ENCODE measurements at places on chromosomes 11 and 22.
A peak's percentile ranks its signal among the peaks of the same experiment; 100 is the strongest.

DNA sequence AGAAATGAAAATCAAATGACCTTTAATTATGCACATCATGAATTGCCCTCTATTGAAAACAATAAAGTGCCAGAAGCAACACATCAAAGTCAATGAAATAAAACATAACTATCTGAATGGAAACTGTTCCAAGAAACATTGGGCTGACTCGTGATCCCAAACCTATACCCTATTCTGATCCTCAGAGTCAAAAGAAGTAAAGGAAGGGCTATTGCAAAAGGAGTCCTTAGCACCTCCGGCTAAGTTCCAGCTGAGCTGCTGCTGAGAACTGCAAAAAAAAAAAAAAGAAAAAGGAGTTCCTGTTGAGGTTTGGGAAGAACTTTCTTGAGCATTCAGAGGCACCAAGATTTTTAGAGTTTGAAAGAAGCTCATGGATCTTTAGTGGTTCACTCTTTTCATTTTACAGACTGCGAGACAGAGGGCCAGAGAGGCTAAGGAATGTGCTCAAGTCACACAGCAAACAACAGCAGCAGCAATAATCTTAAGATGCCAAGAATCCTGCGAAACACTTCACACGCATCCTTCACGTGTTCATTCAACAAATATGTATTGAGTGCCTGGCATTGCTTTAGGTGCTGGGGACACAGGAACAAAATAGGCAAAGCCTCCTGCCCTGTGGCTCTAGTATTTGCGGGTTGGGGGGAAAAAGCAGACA lies 841 bp upstream of the TMPRSS13 start:
- no peak for DNase-seq

DNA sequence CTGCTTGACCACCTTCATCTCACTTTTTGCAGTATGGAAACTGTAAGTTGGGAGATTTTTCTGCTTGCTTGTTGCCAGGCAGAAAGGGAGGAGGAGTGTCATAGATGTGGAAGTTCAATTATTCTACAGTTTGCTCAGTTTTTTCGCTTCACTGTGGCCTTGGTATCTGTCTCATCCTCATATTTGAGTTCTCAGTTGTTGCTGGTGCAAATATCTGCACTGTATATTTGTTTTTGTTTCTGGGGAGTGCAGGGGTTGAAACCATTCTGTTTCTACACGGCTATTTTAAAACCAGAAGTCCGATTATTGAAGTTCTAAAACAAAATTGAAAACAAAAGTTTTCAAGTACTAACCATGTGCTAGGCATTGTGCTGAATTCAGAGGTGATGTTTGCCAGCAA lies 153.4 kb downstream of the JRKL start:
- DNase-seq = no peak

DNA sequence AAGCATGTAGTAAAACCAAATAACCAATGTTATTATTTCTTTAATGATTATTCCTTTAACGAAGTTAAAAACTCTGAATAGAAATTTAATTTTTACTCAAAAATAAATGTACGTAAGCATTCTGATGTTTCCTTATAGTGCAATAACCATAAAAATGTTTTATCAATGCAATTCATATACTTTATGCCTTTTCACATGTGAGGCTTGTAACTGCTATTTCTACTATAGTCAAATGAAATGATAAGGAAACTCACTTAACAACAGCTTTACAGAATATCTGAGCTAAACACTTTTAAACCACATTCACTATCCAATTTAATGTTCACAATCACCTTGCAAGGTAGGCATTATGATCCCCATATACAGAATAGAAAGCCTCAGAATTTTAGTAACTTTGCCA lies 17.4 kb downstream of the BTBD10 start:
- no peak for DNase-seq

DNA sequence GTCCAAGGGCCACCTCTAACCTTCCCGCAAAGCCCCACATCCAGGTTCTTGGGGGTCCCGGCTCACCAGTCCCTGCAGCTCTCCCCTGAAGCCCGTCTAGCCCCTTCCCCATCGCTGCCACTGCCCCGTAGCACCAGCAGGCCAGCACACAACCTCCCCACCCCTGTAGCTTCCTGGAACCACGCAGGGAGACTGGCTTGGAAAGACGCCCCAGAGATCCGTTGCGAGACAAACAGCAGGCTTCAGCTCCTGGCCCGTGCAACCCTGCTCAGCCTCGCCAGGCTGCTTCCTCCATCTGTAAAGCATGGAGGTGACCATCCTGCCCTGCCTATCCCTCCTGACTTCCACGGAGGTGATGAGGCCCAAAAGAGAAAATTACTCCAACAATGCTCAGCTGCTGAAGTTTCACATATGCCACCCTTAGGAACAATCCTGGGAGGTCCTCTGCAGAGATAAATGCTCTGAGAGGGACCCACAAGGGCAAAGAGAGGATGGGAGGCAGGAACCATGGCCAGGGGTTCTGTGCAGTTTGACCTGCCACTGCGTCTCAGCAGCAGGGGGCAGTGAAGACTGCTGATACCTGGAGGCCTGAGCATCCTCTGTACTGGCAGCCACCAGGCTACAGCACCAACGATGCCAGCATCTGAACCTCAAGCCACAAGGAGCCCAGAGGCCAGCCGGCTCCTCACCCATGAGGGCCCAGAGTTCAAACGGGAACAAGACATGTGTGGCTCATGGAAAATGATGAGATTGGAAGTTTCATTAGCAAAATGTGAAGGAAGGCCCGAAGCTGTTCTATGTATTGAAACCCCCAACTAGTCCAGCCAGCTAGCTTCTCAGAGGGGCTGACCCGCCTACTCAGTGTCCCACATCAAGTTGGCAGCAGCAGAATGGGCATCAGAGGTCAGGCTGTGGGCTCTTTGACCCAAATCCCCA lies 16.1 kb downstream of the DGCR2 start:
- DNase-seq = no peak

DNA sequence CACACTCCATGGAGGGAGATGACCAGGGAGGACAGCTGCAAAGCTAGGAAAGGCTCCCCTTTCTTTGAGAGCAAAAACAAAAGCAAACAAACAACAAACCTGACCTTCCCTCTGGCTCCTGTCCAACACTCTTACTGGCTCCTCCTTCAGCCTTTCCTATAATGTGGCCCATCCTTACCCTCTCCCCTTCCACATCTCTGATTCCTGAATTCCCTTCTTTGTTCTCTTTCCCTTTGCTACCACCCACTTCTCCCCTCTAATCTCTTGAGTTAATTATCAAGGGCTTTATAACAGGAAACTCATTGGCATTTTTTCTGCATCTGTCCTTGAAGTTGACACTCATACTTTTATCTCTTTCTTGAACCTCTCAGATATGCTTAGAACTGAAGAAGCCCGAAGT lies 56.3 kb downstream of the ZNF280B start:
- DNase-seq = peak; percentile 14

DNA sequence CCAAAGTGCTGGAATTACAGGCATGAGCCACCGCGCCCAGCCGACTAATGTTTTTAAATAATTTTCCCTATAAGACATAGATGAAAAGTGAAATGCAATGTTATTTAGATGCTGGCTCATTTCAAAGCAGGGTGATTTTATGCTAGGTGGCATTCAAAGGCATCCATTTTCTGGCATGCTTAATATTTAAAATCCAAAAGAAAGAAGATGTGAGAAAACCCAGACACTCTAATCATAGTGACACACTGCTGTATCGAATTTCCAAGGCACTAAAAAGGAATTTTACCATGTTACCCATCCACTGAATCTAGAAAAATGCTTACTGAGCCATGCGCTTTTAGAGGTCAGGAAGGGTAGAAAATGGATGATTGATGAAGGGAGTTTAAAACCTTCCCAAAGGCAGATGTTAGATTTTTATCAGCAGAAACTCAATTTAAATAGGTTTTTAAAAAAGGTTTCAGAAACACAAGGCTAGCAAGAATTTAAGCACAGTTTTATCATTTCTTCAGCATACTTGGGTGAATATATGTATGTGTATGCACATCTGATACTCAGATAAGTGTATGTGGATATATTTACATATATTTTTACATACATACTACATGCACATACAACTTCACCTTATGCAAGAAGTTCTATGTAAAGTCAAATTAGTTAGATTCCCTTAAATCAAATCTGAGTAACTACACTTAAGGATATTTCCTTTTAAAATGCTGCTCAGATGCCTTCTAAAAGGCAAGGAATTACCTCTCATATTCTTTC lies 24.1 kb upstream of the CCDC89 start:
- no peak for DNase-seq

- DNase-seq = peak; percentile 44
Observed at GRCh38 chr22:38257650-38258250, 15.1 kb downstream of the TMEM184B start.

DNA sequence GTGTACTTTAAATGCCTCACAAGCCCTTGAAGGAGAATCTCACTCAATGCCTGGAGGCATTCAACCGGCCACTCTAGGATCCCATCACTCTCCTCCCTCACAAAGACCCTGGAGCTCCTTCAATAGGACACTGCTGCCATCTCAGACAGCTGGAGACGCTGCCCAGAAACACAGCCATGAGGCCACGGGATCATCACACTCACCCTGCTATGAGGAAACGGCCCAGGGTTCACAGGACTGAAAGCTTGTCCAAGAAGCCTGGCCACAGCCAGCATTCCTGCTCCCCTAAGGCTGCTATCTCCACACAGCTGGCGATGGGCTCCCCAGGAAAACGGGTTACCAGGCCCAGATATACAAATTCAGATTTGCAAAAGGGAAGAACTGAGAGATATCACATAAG lies 13.2 kb downstream of the CARS1 start:
- DNase-seq = no peak

DNA sequence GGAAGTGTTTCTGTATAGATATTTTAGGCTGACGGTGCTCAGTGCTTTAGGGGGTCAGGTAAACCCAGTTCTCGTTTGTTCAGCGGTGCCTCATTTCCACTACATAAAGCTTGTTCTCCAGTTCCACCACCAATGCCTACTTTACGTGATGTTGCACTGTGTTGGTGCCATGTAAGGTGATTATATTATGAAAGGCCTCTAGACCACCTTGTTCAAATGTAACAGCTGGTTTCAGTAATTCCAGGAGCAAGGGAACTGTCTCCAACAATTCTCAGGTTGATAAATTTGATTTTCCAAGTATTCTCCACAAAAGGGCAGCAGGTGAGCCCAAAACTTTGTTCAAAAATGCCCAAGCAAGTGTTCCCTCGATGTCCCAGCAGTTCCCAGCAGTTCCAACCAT lies 83.7 kb upstream of the SEPTIN5 start:
- DNase-seq = no peak

DNA sequence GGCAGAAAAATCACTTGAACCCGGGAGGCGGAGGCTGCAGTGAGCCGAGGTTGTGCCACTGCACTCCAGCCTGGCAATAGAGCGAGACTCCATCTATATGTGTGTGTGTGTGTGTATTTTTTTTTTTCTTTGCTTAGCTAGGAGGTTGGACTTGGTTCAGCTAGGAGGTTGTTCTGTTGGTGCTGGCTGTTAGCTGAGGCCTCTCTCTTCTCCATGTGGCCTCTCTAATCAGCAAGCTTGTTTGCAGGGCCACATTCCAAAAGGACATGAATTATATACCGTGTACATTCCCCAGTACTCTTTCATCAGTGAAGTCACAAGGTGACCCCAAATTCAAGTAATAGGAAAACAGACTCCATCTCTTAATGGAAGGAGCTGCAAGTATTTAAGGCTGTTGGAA lies 67.3 kb upstream of the KCNQ1OT1 start:
- DNase-seq = no peak

DNA sequence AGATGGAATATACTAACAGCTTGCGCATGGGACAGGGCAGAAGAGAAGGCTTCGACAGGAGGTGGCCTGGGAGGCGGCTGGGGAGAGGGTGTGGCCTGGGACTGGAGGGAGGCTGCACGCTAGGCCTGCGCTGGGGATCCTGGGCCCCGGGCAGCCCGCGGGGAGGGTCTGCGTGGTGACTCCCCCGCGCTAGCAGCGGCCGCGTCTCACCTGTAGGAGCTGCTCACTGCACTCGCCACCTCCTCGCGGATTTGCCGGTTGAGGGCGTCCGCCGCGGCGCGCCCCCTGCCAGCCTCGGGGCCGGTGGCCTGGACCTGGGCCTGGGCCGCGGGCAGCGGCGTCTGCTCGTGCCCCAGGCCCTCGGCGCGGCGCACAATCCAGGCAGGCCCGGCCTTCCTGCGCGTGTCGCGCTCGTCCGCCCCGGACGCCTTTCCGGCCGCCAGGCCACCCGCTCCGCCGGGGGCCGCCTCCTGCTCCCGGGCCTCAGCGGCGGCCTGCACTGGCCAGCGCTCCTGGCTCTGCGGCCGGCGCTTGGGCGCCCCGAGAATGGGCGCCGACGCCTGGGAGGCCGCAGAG lies 1.5 kb downstream of the MAP6 start:
- no peak for DNase-seq

DNA sequence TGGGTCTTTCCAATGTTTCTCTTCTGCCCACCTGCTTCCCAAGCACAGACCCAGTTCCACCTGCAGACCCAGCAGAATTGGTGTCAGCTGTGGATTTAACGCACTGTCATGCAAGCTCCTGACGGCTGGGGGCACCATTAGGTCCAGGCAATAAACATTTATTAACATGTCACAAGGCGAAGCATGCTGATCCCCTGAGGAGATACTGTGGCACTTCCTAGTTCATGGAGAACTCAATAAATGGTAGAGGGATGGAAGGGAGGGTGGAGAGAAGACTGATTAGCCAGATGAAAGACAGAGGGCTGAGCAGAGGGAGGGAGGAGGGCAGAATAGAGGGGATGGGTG lies 68.3 kb upstream of the TSPAN18 start:
- DNase-seq = no peak

- no peak for DNase-seq
Observed at GRCh38 chr22:20537983-20538382, 30.6 kb downstream of the MED15 start.

GRCh38 chr22:40728731-40729189 lies 49.5 kb downstream of the MCHR1 start:
- peak; percentile 25 for DNase-seq

GRCh38 chr22:49942565-49943404 lies 17.8 kb upstream of the PIM3 start:
- DNase-seq = no peak

DNA sequence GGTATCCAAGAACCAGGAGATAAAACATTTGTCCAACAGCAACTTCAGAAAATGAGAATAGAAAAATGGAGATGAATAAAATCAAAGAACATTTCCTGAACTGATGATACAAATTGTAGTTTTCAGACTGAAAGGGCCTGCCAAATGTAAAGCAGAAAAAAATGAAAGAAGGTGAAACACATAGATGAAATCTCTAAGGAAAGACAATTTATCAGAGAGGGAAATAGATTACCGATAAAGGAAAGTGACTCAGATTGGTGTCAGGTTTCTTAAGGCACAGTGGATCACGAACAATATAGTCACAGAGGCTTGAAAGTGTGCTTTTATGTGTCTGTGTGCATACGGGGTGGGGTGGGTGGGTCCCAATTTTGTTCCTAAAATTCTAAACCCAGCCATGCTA lies 4.1 kb upstream of the STT3A start:
- no peak for DNase-seq

DNA sequence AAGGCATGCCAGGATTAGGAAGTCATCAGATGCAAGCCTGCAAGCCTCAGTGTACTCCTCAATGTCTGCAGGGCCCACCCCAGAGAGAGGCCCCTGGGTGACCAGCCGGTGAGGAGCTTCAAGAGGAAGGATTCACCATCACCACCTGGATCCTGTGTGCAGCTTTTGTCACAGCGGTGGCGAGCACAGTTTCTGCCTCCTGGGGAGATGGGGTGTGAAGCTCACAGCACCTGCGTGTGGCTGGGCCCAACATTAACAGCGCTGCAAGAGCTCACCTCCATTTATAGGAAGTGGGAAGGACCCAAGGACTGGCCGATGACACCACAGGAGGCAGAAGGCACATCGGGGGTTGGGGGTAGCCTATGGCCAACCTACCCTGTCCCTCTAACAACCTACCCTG lies 235.3 kb downstream of the CTTN start:
- DNase-seq = no peak
